Jurkat, Clone E6-1 (cell line): ENCODE measurements at places on chromosomes 7 and 10.

GRCh38 chr7:127586346-127586745, 950 bp upstream of the GCC1 start:
- no peak for DNase-seq

DNA sequence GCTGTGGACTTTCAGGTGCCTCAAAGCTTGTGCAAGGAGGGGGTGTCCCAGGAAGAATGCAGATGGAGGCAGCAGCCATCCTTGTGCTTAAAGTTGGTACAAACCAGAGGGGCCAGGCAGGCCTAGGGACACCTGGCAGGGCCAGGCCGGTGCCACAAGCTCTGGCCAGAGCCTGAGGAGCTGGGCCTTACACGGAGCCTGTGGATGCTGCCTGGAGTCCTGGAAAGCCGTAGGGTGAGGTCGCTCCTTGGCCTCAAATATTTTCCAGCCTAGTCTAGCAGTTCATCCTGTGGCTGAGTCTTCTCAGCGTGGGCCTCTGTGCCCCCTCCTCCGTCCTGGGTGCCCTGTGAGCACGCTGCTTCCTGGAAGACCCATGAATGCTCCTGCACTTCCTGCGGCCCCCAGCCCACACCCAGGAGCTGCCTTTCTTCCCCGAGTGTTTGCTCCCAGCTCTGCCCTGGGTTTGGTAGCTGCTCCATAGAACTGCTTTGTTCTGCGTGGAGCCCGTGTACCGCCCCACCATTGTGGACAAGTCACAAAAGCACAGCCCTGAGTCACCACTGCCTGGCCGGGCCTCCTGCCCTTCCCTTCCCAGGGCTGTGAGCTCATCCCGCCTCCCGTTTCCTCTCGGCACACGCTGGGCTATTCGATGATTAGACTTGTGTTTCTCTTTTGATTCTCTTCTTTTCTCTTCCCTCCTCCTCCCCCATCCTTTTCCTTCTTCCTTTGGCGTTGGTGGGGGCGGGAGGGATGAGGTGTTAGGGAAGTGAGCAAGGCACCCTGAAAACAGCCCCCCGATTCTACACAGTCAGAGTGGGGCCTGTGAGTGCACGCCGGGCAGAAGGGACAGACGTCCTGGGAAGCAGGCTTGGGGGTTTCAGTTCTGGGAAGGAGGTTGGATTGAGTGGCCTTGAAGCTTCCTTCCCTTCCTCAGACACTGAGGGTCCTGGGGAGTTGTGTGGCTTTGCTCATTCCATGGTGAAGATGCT, 73.2 kb upstream of the SHH start:
- no peak for DNase-seq

DNA sequence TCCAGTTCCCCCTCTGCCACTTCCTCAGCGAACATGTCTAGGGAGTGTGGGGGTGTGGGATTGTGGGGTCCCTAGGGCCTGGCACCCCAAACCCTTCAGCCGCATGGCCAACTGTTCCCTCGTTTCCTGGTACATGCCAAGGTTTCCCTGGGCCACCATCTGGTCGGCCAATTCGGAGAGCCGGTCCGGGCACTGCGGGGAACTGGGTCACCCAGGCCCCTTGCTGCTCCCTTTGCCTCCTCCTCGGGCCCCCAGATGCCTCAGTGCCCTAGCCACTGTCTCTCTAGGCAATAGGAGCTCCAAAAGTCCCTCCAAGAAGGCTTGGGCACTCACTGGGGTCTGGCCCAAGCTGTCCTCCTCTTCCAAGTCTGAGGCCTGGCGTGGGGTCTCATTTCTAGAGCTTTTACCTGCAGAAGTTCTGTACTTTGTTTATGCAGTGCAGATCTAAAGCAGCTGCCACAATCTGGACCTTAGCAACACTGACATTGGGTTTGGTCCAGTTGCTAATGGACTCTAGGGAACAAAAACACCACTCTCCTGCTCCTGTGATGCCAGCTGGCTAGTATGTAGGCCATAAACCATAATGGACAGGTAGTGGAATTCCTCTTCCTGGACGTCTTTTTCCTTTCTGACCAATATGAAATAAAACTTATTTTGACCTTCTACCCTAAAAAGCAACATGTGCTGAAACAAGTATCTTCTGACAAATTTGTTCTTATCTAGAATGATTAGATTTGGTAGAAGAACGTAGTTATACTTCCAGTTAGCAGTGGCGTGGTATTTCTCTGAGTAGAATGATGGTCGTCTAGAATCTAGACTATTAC, 172.9 kb downstream of the LRRC4 start:
- no peak for DNase-seq

DNA sequence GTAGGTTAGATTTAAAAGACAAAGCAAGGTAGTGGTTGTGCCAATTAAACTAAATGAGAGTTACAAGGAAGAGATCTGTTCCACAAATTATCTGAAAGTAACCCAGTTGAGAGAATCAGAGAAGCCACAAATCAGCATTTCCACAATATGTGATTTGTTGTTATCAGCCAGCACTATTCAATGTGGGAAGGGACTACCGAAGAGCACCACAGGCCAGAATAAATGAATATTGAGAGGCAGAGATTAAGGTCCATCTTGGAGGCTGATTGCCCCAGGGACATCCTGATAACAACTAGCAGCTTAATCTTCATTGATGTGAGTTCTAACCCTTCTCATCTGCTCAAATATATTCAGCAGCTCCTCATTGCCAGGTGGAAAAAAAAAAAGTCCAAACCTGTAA, 367.6 kb downstream of the MALRD1 start:
- DNase-seq = no peak

DNA sequence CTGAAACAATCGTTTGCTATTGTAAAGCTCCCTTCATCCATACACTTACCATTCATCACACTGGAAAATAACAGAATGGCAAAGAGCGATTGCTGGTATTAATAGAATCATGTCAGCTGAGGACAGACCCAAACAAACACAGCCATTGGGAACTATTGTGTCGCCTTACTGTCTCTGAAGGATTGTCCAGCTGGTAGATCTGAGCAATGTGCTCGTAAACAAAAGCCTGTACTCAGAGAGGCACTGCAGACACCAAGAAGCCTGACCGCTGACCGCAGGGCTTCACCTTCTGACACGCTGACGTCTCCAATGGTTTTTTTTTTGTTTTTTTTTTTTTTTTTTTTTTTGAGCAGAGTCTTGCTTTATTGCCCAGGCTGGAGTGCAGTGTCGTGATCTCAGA, 151.0 kb upstream of the FRMD4A start:
- no peak for DNase-seq

DNA sequence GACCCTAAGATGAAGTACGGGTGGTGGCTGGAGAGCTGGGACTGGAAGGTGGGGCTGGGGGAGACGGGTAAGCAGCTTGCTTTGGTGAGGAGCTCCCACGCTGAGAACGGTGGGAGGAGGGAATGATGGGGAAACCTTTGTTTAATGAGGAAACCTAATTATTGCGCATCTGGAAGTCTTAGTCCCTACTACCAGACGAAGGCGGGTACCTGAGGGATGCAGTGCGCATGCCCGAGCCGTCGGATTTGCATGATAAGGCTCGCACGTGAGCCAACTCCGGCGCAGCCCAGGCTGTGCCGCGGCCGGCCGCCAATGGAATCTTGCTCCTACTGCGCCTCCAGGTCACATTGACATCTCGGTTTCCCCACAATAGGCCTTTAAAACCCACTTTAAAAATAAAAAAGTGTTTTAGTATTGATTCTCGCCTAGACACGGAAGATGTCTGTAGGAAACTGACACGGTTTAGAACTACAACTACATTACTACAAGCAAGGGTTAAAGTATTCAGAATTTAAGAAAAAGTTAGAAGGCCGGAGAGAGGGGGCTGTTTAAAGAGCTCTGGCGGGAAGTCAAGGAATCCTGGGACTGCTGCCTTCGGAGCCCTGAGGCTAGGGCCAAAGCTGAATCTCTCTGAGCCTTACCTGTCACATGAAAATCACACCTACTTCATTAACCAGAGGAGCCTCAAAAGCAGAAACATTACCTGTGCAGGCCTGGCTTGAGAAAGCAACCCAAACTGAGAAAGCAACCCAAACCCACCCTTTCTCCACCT, 12.1 kb upstream of the DLX6 start:
- no peak for DNase-seq
